GOT3 (cell line): ENCODE measurements at places on chromosomes 1 and 21.

DNA sequence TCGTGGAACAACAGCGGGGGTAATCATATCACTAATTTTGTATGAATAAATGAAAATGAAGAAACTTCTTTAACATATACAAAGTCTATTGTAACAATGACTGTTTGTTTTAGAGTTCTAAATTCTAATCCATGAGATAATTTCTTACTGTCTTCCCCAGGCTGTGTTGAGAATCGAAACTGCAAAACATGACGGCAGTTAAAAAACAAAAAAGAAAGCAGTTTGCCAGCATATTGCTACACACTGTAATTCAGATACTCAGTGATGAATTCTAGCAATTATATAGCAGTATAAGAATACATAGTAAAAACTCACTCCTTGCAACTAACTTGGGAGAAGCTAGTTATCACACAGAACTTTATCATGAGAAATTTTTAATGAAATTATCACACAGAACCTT lies 22.1 kb downstream of the INSL5 start:
- DNase-seq: no peak

DNA sequence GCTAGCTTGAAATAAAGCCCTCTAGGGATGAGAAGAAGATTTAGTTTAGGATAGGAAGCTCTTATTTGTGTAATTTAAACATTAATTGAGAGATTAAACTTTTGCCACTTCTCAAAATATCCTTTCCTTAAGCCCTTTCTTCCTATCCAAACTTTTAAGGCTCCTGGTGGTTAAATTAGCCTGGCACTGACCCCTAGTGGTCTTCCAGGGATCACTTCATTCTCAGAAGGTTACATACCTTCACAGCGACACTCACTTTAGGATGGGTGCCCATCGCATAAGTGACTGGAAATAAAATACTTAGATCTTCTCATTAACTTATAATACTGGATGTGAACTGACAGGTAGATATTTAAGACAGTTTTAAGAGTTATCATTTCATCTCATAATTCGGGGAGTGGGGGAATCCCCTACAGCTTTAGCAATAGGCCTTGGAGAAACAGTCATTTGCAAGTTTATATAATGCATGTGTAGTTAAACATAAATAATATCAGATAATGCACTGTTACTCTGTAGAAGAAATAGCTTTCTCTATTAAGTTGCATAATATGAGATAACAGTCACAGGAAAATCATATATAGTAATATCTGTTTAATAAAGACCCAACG lies 7.4 kb downstream of the LHX9 start:
- no peak for DNase-seq

GRCh38 chr1:153655333-153655732 lies 3.2 kb upstream of the SNAPIN start:
- no peak for DNase-seq

DNA sequence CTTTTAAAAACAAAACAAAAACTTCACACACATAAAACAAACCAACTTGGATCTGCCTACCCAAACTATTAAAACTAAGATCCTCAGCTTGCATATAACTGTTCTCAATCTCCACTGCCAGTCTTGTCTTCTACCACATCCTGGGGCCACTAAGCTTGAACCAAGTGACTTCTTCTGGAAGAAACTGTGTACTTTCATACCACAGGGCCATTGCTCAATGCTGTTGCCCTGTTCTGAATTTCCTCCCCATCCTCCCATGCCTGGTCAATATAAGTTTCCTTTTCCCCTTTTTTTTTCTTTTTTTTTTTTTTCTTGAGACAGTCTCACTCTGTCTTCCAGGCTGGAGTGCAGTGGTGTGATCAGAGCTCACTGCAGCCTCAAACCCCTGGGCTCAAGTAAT lies 109.9 kb downstream of the KIAA0319L start:
- DNase-seq: no peak

GRCh38 chr1:24969596-24970398 lies 39.7 kb upstream of the RUNX3 start:
- DNase-seq: no peak

DNA sequence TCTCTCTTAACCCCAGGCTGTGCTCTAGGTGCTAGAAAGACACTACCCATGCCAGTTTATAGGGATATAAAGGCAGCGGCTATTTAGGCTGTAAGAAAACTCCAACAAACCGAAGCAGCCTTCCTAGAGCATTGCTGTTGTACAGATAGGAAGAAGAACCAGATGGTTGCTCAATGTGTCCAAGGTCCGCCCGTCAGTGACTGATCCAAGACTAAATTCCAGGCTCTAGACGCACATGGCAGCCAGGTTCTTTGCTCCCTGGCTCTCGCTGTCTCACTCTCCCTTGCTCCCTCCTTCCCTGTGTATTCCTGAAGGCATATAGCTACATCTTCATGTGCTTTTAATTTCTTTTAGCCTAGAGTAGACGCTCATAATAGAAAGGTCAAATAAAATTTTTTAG lies 303.4 kb downstream of the KIF26B start:
- no peak for DNase-seq

DNA sequence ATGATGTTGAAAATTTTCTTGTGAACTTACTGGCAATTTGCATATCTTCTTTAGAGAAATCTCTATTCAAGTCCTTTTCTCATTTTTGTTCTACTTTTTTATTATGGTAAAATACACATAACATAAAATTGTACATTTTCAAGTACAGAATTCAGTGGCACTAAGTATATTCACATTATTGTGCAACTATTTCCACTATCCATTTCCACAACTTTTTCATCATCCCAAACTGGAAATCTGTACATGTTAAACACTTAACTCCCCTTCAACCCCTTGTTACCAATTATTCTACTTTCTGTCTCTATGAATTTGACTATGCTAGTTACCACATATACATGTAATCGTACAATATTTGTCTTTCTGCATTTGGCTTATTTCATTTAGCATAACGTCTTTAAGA lies 19.4 kb downstream of the EPS15 start:
- DNase-seq: no peak

- DNase-seq: no peak
These were observed at the start of gene SMCP for GRCh38 chr1:152878042-152878441. Gene SMCP, plus strand, starts transcription at chr1:152878322. Its CDS starts 6,101 bp downstream, at chr1:152884423.

DNA sequence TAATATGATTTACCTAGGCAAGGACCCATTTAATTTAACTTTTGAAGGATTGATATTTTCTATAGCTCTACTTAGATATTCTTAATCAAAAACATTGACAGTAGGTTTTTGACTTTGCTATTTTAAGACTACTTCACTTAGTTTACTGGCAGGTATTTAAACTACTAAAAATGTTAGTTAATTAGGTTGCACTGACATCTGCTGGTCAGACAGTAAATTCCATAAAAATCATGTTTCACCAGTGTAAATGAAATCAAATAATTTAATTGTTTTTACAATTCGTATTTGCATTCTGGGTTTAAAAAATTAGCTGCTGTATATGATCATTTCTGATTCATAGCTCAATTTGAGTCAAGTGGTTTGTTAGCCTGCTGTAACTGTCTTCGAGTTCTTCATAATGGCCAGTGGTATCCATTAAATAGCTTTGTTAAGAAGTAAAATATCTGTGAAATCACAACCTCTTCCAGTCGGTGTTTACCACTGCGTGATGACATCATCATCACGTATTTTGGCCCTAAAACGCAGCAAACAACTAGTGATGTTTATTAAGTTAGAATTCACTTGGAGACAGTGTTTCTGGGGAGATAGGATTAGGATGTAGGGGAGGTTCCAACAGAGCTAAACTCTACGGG lies 26.2 kb downstream of the EXTL2 start:
- no peak for DNase-seq

DNA sequence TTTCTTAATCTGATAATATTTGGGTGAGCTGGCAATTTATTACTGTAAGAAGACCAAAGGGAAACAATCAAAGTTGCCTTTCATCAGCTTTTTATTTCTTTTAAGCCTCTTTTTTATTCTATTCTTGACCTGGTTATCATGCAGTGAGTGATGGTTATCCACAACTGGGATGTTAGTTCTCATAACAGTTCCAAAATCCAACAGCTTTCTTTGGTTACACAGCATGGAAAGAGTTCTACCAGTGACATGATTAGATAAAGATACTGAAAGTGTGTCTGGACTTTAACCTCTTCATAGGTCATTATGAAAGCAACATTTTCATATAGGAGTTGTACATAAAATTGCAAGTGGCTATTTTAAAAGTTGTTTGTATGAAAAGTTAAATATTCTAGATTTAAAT lies 163.0 kb downstream of the SYT2 start:
- no peak for DNase-seq

DNA sequence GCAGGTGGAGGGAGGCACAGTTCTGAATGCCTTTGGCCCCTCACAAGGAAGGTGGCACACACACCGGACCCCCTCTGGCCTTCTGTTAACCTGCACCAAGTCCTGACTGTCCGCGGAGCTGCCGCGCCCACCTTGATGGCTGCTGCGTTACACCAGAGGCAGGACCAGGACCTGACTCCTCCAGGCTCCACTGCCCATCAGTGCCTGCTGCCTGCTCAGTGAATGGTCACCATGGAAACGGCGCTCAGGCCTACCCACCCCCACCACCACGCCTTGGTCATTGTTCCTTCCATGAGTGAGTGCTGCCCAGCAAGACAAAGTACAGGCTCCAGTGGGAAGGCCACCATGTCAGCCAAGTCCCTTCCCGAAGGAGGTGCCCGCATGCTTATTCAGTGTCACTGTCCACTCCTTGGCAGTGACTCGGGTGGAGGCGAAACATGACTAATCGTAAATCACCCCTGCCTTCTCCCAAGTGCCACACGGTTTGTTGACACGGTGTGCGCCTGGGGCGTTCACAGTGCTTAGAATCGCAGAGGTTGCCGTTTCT lies 57.3 kb downstream of the SLC37A1 start:
- DNase-seq: no peak

GRCh38 chr1:85494074-85494903 lies 29.3 kb upstream of the DDAH1 start:
- no peak for DNase-seq

DNA sequence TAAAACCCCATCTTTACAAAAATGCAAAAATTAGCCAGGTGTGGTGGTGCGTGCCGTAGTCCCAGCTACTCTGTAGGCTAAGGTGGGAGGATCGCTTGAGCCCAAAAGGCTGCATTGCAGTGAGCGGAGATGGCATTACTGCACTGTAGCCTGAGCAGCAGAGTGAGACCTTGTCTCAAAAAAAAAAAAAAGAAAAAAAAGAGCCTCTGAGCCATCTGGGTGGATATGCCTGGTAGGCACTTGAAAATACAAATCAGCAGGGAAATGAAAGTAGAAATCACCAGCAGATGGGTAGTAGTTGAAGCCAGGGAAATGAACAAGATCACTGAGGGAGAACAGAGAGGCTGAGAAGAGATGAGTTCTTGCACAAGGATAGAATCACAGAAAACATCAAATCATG lies 131.0 kb upstream of the HMCN1 start:
- DNase-seq: no peak

DNA sequence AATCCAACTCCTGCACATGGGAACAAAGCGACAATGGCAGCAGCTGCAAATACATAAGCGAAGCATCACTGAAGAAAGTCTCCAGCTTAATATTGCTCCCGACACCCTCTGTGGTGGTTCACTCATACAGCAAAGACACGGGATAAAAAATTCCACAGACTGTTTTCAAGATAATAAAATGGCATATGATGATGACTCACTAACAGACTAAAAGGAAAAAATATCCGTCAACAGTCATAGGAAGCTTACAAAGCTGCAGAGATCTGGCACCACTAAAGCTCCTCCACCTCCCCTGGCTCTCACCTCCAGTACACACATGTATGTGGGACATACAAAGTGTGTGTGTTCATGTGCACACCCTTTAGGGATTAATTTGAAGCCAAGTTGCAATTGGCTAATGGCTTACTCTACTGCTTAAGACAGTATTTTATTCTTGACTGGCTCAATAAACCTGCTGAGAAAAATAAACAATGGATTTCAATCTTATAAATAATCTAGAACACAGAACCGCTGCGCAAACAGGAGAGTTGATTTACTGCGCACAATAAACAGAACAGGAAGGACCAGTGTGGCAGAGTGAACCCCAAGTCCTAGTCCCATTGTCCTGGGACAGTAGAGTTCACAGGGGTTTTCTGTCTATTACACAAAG lies 94.4 kb downstream of the SLC45A1 start:
- DNase-seq: no peak

DNA sequence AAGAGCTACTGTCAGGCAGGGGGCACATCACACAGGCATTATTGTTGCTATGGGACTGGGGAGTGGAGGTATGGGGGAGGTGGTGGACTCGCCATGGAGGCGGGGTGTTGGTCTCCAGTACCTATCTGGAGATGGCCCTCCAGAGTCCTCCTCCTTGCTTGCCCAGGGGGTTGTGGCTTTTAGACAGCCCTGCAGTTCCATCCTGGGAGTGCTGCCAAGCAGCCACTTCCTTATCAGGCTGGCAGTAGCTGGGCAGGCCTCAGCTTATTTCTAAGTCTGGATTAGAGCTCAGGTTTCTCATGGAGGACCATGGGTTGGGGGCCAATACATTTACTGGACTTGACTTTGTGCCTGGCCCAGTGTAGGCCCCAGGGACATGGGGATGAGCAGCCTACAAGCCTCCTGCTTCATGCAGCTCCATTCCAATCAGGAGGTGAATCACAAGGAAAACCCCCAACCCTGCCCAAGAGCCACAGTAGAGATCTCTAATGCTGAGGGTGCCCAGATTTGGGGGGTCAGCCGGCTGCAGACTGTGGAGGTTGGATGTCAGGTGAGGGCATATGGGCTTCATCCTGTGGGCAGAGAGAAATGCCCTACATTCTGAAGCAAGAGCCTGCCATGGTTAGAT lies 210.7 kb upstream of the EDN2 start:
- DNase-seq: no peak

GRCh38 chr1:110645211-110645610 lies 29.5 kb downstream of the KCNA3 start:
- no peak for DNase-seq

GRCh38 chr1:93347334-93347899 lies 1.7 kb downstream of the DR1 start:
- no peak for DNase-seq

- DNase-seq: no peak
These were observed 27.8 kb upstream of the STUM start for GRCh38 chr1:226520640-226521355.

DNA sequence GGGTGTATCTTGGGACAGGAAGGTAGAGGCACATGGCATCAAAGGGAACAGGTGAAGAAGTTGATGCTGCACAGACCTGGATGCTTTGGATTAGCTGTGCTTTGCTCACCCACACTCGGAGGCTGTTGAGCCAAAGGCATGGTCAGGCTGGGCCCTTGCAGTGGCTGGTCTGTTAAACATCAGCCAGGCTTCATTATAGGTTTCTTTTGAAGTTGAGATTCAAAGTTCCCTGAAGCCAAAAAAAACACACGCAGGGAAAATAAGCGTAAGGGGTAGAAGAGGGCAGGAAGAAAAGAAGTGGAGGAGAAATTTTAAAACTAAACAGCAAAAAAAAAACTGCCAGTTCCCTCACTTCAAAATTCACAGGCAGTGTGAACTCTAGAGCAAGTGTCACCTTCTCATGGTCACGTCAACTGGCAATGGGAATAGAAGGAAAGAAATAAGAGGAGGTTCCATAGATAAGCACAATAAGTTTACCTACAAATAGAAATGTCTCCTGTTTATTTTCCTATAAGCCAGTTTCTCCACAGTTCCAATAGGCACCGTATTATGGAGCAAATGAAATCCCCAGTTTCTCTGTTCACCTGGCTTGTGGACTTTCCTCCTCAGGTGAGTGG lies 139.5 kb downstream of the PAPPA2 start:
- DNase-seq: no peak

- no peak for DNase-seq
These were observed 48.1 kb downstream of the AHDC1 start for GRCh38 chr1:27555700-27556424.
